Effector memory CD4-positive, alpha-beta T cell (primary cell): ENCODE measurements at places on chromosomes 6 and 20.

DNA sequence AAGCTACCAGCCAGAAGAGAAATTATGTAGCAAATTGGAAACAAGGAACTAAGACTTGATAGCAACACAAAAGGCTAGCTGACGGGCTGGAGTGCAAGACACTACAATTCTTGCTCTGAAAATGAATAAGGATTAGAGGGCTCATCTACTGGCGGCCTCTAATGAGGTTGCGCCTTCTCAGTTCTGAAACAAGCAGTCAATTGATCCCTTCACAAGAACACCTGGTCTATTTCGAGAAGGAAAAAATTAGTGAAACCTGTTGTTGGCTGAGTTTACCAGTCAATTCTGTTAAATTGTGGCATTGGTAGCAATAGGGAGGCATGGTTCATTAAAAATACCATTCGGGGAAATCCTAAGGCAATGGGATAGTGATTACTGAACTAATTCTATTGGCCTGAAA, 74.8 kb upstream of the JARID2 start:
- no peak for DNase-seq

GRCh38 chr6:39083231-39083634, 31.8 kb downstream of the SAYSD1 start:
- no peak for DNase-seq

DNA sequence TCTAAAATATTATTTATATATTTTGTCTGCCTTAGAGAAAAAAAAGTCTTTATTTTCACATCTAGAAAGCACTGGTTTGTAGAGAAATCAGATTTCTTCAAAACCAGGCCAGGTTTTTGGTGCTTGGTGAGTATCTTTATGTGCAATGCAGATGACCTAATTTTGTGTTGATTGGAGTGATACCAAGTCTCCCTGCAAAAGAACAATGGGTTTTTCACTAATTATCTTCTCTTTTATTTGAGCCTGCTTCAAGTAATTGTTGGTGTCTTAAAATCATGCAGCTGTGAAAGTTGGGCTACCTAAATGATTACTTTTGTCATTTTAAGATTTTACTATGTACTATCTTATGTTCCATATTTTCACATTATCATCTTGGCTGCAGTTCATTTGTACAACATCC, 874.7 kb downstream of the TFAP2A start:
- DNase-seq: no peak

DNA sequence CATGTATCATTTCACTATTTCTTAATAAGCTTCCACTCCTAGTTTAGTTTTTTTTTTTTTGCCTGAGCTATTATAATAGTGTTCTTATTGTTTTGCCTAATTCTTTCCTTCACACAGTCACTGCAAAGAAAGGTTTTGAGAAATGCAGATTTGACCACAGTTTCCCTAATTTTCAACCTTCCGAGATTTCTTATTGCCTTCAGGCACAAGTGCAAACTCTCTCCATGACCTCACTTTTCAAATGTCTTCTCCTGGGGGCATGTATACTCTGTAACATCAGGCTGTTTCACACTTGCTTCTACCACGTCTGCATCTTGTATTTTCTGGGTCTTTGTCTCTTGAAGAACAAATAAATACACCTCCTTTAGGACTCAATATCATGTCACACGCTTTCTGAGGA, 339.0 kb upstream of the CITED2 start:
- no peak for DNase-seq

DNA sequence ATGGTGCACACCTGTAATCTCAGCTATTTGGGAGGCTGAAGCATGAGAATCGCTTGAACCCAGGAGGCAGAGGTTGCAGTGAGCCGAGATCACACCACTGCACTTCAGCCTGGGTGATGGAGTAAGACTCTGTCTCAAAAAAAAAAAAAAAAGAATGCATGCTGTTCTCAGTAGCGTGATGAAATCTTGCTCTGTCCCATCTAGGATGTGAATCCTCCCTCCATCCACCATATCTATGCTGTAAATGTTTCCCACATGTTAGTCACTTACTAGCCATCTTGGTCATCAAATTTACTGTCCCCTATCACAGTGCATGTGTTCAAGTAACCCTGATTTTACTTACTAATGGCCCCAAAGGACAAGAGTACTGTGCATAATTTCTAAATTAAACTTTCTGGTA, 315.4 kb upstream of the TBX18 start:
- no peak for DNase-seq

DNA sequence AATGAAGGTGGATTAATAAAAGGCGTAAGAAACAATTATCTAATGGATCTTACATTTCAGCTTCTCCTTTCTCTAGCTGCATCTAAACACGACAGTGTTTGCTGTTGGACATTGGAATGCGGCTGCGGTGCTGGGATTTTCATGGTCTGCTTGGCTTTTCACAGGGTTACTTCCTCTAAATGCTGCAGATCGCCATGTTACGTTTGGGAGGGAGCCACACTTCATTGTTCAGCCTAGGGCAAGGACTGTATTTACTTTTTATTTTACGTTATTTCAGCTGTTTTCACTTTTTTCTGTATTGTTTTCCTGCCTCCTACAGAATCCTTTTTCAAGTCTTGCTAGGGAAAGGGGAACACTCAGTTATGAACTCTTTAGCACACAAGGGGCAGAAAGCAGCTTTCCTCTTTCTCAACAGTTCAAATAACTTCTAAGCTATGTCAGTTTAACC, 97.9 kb upstream of the MTHFD1L start:
- DNase-seq: no peak

GRCh38 chr6:93163146-93163545, 256.2 kb downstream of the EPHA7 start:
- no peak for DNase-seq

DNA sequence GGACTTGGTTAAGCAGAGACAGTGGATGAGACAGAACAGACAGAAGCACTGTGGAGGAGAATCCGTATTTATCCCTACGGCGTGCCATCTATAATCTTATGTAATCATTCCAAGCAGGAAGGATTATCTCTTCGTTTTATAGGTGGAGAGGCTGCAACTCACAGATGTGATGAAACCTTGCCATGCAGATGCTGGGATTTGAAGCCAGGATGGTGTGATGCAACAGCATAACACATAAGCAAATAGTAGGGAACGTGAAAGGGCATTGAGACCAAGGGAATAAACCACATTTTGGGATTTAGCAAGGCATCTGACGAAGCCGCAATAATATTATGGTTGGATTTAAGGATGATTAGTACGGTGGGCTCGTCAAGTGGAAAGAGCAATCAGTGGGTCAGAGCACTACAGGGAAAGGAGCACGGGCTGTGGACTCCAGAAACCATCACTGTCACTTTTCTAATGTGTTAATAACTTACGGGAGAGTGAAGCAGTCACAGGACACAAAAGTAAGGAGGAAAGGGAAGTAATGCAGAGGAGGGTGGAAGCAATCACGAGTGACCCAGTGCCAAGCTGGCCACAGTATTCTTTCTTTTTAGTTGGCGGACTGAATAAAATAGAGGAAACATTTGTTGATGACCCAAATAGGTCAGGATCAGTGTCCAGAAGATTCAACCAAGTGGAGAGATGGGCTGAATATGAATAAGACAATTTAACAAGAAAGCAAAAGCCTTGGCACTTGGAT, 119.6 kb upstream of the EDN1 start:
- DNase-seq: no peak

DNA sequence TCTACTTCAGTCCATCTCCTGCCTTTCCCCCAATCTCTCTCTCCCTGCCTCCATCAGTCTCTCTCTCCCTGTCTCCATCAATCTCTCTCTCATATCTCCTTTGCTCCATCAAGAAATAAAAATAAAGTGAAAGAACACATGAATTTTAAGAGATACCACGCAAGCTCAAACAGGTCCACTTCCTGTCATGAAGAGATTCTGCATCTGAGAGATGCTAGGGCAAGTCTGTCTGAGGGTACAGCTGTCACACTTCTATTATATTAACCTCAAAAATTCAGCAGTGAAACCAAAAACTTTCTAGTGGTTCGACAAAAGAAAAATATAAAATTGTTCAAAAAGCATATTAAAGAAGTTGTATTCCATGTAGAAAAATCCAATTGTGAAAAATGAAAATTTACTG, 296.8 kb upstream of the RSPO3 start:
- no peak for DNase-seq

DNA sequence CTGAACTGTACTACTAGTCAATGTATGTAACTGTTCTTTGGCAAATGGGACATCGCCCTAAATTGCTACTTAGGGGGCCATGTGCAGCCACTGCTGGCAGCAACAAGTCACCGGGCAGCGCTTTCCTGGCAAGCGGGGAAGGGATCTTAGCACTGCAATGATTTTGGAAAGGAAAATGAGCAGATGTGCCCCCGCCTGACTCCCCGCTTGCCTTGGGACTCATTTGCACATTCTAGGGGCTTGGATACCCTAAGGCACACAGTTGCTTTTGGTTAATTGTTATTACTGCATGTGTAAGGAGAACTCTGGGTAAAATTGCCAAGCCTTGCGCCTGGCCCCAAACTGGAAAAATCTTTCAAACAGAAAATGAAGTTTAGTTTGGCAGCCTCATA, 32.2 kb downstream of the CD83 start:
- no peak for DNase-seq

DNA sequence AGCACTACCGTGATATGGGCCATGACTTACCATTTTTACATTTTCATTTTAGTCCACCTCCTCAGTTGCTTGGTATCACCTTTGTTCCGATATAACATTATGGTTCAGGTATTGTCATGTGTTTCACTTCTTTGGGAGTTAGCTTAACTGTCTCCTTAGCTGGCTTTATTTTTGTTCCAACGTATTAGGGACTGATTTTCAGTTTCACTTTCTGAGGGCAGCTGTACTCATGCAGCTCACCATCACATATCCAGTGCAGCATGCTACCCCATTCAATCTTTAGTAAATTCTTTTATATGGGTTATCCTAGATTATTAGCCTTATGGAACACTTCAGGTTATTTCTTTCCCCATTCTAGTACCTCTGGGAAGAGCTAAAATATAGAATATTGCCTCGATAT, 362.2 kb upstream of the IRAK1BP1 start:
- DNase-seq: no peak

GRCh38 chr6:32742374-32742773, 1.2 kb downstream of the HLA-DQA2 start:
- DNase-seq: no peak

GRCh38 chr6:105397987-105398386, 4.9 kb downstream of the PREP start:
- DNase-seq: no peak

DNA sequence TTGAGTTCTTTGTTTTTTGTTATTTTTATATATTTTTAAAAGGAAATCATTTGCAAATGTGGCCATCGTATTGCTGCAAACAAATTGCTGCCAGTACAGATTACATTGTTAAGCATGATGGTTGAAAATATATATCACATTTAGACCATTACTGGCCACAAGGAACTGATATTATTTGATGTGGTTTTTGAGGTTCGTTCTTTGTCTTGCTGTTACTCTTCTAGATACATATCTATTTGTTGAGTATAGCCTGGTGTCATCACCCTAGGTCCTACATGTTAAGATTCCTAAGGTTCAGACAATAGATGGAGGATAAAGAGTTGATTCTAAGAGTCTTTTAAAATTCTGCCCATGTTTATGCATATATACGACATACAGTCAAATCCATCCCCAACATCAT, 306.0 kb downstream of the FARS2 start:
- no peak for DNase-seq

DNA sequence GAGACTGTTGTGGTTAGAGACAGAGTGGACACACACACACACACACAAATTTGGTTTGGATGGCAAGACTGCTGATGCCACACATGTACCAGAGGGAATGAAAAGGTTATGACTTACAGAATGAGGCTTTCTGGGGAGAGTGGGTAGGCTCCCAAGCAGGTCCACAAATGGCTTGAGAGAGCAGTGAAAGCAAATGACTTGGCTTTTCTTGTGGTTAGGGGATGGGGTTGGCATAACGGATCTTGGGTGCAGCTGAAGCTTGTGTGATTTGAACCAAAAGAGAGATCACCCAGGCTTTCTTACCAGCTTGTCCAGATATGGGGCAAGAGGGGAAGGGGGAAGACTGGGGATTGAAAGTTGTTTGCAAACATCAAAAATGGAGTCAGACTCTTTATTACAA, 73.9 kb upstream of the OLIG3 start:
- DNase-seq: no peak

DNA sequence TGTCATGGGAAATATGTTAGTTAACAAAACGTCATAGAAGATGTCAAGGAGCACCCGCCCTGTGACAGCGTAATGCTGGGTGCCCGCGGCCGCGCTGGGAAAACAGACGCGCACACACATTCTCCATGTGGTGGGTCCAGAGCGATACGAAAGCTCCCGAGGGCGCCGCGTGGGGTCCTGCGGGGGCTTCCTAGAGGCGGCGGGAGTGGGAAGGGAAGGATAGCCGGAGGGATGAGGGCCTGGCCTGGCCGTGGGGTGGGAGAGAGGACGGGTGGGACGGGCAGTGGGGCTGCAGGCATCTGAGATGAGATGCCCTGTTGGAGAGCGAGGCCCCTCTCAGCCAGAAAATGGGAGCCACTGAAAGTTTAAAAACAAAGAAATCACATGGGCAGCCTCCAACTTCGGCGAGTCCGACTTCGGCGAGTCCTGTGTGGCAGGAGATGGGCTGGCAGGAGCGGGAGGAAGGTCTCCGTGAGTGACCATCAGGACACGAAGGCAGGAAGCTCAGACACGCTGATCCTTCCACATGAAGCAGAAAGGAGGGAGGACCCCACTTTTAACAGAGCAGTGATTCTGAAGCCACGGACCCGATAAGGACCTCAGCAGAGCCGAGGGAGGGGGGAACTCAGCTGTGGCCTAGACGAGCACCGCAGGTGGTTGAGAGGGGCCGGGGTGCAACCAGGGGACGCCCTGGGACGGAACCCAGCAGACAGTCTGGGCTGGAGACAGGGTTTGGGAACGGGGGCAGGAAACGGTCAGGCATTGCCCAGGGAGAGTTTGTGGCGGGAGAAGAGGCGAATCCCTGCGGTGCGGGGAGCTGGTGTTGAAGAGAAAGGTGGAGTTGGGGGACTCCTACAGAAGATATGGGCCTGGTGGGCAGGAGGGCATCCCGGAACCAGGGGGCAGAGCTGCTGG, 114.1 kb upstream of the FRMD1 start:
- DNase-seq: no peak

- no peak for DNase-seq
Observed at GRCh38 chr6:27862396-27863066, 49.7 kb downstream of the OR2B2 start.

- no peak for DNase-seq
Observed at GRCh38 chr6:157091856-157092460, 231.4 kb downstream of the TMEM242 start.

DNA sequence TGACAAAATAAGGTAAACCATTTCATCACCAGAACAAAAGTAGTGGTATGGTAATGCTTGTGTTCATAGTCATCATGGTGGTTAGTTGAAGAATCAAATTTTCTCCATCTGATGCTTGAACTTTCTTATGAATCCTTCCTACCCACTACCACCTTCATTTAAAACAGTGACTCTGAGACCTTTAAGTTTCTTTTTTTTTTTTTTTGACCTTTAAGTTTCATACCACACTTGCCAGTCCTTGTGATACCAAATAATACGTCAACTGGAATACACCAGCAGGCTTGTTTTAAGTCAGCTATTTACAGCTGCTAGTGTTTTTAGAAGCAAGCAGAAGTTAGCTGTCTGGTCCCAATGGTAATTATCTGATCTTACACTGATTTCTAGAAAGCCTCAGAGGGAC, 413.4 kb upstream of the SOX4 start:
- no peak for DNase-seq

GRCh38 chr6:163314791-163315470, 99.6 kb upstream of the QKI start:
- no peak for DNase-seq
